ENCODE measurements at places on chromosomes 3 and 15.

- no peak for DNase-seq
Measured at GRCh38 chr3:108088697-108089096, 2.1 kb downstream of the CD47 start.

- DNase-seq: no peak
Measured at GRCh38 chr3:111521891-111522290, 20.1 kb upstream of the CD96 start.

GRCh38 chr3:41126961-41127360 lies 72.3 kb upstream of the CTNNB1 start:
- DNase-seq: no peak

DNA sequence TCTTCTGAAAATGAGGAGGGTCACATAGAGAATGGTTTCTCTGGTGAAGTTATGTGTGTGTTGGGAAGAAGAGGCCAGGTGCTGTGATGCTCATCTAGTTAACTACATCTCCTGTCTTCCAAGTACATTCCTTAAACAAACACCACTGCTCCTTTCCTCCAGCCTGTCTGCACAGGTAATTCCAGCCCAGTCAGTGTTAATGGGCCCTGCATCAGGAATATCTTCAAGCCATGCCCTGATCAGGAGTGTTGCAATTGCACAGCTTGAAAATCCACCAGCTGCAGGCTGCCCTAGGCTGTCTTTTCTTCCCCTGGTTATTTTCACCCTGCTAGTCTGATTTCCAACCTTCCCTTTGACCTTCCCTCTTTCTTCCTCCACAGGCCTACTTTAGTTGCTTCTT lies 41.9 kb upstream of the LMOD3 start:
- DNase-seq: peak; percentile 50

GRCh38 chr3:65953881-65954733 lies 84.6 kb downstream of the MAGI1 start:
- no peak for DNase-seq

- peak; percentile 79 for DNase-seq
Measured at GRCh38 chr15:36658312-36658711, 78.9 kb downstream of the CDIN1 start.

DNA sequence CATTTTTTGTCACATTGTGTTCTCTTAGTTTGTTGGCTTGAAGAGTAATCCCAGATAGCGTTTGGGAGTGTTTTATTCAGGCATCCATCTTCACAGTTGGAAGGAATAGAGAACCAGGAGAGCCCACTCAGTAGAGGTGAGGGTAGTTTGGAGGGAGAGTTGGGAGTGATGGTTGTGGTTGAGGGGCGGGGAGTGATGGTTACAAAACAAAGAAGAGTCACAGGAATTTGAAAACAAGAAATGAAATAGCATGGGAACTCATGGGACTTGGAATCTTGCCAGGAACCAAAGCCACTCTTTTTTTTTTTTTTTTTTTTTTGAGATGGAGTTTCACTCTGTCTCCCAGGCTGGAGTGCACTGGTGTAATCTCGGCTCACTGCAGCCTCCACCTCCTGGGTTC lies 36.3 kb downstream of the DUT start:
- no peak for DNase-seq

DNA sequence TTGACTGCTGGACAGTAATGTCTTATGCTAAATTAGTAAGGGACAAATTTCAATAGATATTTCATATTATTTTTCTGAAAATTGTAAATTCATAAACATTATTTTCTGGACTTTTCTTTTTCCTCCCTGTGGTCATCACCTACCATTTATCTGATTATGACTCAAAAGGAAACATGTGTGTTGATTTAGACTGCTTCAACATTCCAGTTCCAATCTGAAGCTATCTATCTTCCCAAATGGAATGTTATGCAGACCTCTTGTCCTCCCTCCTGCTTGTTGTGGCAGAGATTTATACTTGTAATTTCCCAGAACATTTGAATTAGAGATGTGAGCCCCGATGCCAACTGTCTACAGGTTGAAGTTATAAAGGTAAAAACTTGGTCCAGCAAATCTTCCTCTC lies 803.4 kb downstream of the TUSC7 start:
- no peak for DNase-seq

DNA sequence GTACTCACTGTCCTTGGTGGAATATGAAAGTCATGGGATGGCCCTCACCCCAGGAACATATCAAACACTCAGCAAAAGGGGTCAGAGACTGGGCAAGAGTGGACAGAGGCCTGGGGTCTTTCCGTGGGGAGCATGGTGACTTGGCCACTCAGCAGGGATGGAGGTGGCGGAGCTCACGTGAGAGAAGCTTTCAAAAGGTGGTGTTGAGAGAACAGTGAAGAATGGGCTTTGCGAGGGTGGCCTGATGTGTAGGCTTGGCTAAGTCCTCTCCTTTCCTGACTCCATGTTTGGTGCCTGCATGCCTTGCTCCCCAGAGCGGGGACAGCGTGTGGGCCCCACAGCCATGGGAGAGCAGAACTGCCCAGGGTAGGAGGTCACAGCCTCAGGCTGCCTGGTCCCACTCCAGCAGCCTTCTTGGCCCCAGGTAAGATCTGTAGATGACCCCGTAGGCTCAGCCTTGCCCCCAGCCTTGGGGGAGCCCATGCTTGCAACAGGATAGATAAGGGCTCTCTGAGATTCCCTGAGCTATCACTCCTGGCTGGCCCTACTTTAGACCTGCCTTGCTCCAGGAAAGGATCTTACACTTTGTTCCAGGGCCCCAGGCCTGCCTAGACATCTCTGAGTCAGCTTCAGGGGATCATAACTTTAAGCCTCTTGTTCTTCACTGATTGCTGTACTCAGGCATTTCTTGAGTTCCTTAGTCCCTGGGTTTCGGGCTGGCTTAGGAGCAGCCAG lies 17.0 kb downstream of the RPLP1 start:
- DNase-seq: no peak

- no peak for DNase-seq
Measured at GRCh38 chr3:49470714-49471420, 800 bp downstream of the DAG1 start.

DNA sequence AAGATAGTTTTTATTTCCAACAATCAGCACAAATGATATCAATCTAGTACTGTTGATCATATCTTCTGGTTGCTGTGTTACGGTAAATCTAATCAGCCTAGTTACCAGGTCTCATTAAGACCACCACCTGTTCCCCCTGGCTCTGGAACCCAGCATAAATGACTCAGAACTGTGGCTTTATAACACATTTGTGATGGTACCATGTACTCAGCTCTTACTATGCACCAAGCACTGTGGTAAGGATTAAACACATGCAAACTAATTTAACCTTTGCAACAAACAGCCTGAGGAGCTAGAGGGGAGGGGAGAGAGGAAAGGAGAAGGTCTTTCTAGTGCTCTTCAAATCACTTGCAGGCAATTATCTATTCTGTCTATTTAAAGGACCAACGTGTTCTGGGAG lies 173.9 kb upstream of the LMCD1 start:
- no peak for DNase-seq

DNA sequence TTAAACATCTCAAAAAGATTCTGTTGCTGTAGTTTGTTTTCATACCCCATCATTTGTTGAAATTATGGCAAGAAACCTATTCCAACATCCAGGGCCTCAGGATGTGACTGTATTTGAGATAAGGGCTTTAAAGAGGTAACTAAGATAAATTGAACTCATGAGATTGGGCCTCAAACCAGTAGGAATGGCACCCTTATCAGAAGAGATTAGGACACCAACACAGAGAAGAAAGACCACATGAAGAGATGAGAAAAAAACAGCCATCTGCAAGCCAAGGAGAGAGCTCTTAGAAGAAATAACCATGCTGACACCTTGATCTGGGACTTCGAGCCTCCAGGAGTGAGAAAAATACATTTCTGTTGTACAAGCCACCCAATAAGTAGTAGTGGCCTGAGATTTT lies 157.7 kb downstream of the CGGBP1 start:
- no peak for DNase-seq

GRCh38 chr3:69189487-69189886 lies 67.1 kb upstream of the LMOD3 start:
- DNase-seq: no peak

- no peak for DNase-seq
Measured at GRCh38 chr15:68385671-68386586, 46.0 kb downstream of the ITGA11 start.

DNA sequence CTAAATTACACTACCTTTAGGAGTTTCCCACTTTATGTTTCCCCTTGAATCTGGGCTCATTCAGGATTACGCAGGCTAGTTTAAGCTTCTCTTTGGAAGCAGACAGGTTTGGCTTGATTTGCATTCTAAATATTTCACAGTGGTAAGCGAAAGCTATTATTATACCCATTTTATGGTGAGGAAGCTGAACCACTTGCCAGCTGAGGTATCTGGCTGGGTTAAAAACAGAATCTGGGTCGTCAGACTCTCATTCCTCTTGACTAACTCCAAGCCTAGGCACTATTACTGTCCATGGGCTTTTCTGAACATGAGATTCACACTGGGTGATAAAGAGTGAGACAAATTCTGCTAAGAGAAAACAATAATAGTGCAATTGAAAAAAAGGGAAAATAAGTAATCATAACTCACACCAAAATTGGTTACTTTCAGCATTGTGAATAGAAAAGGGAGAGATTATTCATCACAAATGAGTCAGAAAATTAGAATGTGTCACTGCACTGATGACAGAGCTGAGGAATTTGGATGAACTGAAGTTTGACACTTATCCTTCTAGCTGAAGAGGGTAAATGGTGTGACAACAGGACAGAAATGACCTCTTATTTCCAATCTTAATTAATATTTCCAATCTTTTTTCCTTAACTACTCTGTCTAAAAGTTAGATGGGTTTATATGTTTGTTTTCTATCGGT lies 211.3 kb downstream of the TIGIT start:
- no peak for DNase-seq

- no peak for DNase-seq
Measured at GRCh38 chr15:38074029-38074428, 139.6 kb downstream of the TMCO5A start.

GRCh38 chr15:101128221-101129015 lies 123.4 kb downstream of the CHSY1 start:
- no peak for DNase-seq

- DNase-seq: no peak
Measured at GRCh38 chr3:31406896-31407295, 125.8 kb upstream of the STT3B start.

DNA sequence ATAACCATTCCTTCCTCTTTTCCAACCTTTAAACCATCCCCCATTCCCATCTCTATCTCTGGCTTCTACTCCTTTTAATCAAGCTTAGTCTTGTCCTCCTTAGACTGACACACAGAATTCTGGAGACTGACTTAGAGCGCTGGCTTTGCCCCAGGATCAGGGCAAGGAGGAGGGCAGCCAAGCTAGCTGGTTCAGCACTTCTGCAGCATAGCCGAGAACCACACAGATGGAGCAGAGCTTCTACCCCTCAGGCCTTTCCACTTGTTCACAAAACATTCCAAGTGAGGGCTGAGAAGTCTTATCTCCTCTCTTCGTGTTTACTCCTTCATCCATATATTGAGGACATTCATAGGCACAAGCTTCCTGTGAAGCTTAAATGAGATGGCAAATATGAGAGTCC lies 246.5 kb upstream of the PEX5L start:
- no peak for DNase-seq

GRCh38 chr3:171522651-171523050 lies 62.4 kb upstream of the TNIK start:
- DNase-seq: no peak

DNA sequence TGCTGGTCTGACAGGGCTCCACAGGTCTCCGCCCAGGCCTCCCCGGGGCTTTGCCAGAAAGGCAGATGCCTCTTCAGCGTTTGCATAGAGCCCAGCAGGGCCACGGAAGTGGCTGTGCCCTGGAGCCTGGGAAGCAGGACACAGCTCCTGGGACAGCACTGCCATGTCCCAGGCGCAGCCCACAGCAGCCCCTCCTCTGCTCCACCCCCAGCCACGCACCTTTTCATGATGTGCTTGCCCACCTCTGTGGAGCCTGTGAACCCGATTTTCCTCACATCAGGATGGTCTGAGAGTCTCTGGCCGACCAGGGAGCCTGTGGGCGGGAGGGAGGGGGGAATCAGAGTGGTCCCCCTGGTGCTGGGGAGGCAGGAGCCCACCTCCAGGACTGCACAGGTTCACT lies 33.9 kb upstream of the SLC41A3 start:
- no peak for DNase-seq

DNA sequence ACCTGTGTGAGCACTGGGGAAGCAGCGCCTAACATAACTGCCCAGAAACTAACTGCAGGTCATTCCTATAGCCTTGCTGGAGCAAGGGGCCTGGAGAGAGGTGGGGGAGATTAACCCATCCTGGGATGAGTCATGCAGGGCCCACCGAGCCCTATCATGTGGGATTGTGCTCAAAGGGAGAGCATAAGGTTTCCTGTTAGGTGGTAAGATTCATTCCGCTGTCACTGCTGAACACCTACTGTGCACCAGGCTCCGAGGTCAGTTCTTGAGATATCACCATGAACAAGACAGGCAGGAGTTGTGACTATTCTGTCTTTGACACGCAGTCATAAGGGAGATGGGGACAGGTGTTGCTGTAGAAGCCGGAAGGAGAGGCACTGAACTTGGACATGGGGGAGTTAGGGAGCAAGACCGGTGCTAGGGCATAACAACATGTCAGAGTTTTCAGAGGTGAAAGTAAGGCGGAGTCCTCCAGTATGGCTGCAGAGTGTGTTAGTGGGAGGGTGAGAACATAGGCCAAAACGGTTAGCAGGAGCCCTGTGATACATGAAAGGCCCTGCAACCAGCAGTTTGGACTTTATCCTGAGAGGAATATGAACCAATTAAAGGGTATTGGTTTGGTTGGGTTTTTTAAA lies 2.4 kb downstream of the SLC25A38 start:
- DNase-seq: no peak

DNA sequence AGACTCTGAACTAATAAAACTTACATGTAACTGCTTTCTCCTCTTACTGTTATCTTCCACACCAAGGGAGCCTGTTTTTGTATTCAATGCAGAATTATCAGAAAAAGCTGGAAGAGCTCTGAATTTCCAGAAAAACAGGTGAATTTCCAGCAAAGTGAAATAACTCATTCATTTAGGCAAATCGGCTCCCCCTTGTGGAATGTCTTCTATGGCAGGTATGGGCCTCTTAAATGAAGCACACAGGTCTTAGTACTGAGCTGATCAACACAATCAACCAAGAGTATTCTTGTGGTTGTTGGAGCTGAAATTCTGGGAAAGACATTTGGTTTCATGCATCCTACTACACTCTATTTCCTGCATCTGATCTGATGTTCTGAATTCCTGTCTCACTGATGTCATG lies 31.0 kb upstream of the PTPRG start:
- DNase-seq: peak; percentile 15

- no peak for DNase-seq
Measured at GRCh38 chr3:4232798-4233197, 70.4 kb upstream of the SETMAR start.

- DNase-seq: no peak
Measured at GRCh38 chr3:122919291-122919610, 108.3 kb downstream of the SEMA5B start.

- no peak for DNase-seq
Measured at GRCh38 chr3:46998121-46998851, 18.8 kb downstream of the NBEAL2 start.

GRCh38 chr15:87527416-87527815 lies 729.1 kb downstream of the NTRK3 start:
- DNase-seq: no peak

DNA sequence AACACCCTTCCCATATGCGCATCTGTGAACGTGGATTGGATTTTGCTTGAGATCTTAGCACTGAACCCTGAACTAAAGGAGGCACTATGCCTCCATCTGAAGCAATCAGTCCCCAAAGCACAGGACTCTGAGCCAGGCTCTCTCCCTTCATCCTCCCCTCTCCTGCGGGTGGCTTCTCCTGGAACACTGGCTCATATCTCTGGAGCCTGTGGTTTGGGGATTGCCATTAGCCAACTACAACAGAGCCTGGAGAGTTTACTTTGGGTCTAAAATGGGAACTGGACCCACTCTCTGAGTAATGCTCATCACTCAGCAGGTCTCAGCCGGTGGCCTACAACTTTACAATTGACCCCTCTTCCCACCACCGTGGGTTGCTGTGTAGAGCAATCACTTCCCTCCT lies 190.8 kb upstream of the HES1 start:
- no peak for DNase-seq
